Fibroblast of upper back skin (primary cell): ENCODE measurements at places on chromosomes 3 and 15.

DNA sequence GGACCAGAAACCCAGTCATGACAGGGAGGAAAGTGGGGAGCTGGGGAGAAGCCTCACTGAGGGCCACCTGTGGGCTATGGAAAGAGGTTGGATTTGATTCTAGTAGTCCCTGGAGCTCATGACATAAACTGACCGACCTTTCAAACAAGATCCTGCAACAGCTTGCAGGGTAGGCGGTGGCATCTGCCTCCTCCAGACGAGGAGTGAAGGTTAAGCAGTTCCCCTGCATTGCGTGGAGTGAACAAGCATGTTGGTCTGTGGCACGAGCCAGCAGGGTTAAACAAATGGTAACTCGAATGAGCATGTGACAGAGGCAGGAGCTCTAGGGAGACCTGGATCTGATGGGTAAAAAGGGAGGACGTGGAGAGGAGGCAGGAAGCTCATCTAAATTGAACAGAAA lies 12.7 kb downstream of the TGM4 start:
- no peak for DNase-seq

GRCh38 chr3:38334142-38335055 lies 12.2 kb upstream of the XYLB start:
- peak; percentile 89 for DNase-seq

- DNase-seq, result no peak
Measured at GRCh38 chr3:120831066-120831465, 76.9 kb upstream of the STXBP5L start.

DNA sequence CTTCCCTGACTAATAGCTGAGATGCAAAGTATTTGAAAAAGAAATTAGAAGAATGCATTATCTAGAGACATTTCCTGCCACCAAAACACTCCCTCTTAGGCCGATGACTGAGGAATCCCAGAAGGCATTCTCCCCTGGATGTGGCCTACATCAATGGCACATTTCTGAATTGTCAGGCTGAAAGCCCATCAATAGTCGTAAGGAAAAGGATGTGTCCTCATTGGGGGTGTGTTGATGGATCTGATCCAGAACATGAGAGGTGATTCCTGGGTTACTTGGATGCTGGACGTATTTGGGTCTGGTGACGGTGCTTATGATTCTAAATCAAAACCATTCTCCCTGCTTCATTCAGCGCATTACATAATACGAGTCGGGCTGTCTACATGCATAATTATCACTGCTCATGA lies 216.9 kb upstream of the CDIN1 start:
- DNase-seq, result peak; percentile 77

DNA sequence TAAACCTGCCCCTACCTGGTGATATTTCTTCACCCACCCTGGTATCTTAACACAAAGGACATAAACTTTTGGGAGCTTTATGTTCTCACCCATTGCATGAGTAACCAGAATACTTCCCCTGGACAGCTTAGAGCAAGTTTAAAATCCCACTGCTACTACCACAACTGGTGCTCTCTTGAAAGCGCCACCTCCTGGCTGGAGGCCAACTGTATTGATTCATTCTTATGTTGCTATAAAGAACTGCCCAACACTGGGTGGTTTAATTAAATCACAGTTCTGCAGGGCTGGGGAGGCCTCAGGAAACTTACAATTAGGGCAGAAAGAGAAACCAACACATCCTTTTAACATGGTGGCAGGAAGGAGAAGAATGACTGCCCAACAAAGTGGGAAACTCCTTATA lies 592.4 kb downstream of the EPHA3 start:
- DNase-seq, result no peak
